ENCODE measurements at places on chromosomes 6 and 20. TPM values are rescaled to one million over a fixed set of nuclear protein-coding genes. Genes with fewer than 3 reads are reported as not detected.

PHACTR1 gene
- total RNA-seq: 2.3 TPM

METTL24 gene
- 0.44 TPM for total RNA-seq

GSTA3 gene
- total RNA-seq: not detected

SRSF12 gene
- total RNA-seq: not detected

RPS18 gene
- 3,088 TPM for total RNA-seq

TNFRSF21 gene
- 10.5 TPM for total RNA-seq

ABCC10 gene
- total RNA-seq: 20.1 TPM

ARFGEF3 gene
- 0.44 TPM for total RNA-seq

FAXC gene
- 0.66 TPM for total RNA-seq

TRAPPC3L gene
- 0.15 TPM for total RNA-seq

NKAPL gene
- 0.73 TPM for total RNA-seq

FOXS1 gene
- total RNA-seq: not detected

SLC17A3 gene
- not detected for total RNA-seq

FRS3 gene
- 2.8 TPM for total RNA-seq

KIAA0408 gene
- 3.8 TPM for total RNA-seq

LAMA2 gene
- 92.6 TPM for total RNA-seq

MICA gene
- 37.7 TPM for total RNA-seq

TMEM217 gene
- total RNA-seq: 1.8 TPM

GPR31 gene
- not detected for total RNA-seq

VNN1 gene
- total RNA-seq: not detected

DAAM2 gene
- total RNA-seq: 7.4 TPM

SEMG1 gene
- total RNA-seq: not detected

ACSS1 gene
- total RNA-seq: 1.3 TPM

NFS1 gene
- total RNA-seq: 42.8 TPM

MRS2 gene
- 19.9 TPM for total RNA-seq

BANF2 gene
- total RNA-seq: not detected

CNKSR3 gene
- 10.8 TPM for total RNA-seq

B3GAT2 gene
- total RNA-seq: under 0.01 TPM

FAM184A gene
- total RNA-seq: 0.50 TPM

RIMS4 gene
- total RNA-seq: 0.17 TPM

EDN3 gene
- total RNA-seq: not detected

CMTR1 gene
- 57.3 TPM for total RNA-seq

GRM1 gene
- under 0.01 TPM for total RNA-seq

DUSP15 gene
- not detected for total RNA-seq

GABRR1 gene
- total RNA-seq: not detected

POU3F2 gene
- not detected for total RNA-seq

PCSK2 gene
- total RNA-seq: not detected

EPB41L1 gene
- total RNA-seq: 28.9 TPM

OTOR gene
- total RNA-seq: not detected

EYS gene
- 0.50 TPM for total RNA-seq

CAGE1 gene
- 0.17 TPM for total RNA-seq

LRRC73 gene
- 0.50 TPM for total RNA-seq

GJE1 gene
- not detected for total RNA-seq

MLIP gene
- total RNA-seq: not detected

PTK7 gene
- 71.3 TPM for total RNA-seq

SLC13A3 gene
- total RNA-seq: 6.0 TPM

WFDC5 gene
- total RNA-seq: not detected

CST2 gene
- not detected for total RNA-seq

CTAGE9 gene
- not detected for total RNA-seq

C4B gene
- total RNA-seq: 6.8 TPM

LY6G6C gene
- total RNA-seq: not detected

COL12A1 gene
- total RNA-seq: 506 TPM

SCUBE3 gene
- total RNA-seq: 0.44 TPM

All from smooth muscle cell of trachea (primary cell).